ENCODE measurements at places on chromosomes 12 and 14.

- DNase-seq: no peak
Observed at GRCh38 chr12:107670999-107671643, 14.5 kb upstream of the PWP1 start.

DNA sequence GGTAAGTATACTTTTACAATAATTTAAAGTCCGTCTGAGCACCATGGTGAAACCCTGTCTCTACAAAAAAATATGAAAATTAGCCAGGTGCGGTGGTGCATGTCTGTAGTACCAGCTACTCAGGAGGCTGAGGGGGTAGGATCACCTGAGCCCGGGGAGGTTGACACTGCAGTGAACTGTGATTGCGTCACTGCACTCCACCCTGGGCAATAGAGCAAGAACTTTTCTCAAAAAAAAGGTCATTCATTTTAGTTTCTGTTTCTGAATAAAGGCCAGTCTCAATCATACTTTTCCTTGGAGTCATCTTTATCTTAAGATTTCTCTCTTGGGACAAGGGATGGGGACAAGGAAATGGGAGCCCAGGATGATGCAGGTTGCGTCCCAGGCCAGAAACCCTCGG, 12.9 kb downstream of the ANKRD13A start:
- no peak for DNase-seq

DNA sequence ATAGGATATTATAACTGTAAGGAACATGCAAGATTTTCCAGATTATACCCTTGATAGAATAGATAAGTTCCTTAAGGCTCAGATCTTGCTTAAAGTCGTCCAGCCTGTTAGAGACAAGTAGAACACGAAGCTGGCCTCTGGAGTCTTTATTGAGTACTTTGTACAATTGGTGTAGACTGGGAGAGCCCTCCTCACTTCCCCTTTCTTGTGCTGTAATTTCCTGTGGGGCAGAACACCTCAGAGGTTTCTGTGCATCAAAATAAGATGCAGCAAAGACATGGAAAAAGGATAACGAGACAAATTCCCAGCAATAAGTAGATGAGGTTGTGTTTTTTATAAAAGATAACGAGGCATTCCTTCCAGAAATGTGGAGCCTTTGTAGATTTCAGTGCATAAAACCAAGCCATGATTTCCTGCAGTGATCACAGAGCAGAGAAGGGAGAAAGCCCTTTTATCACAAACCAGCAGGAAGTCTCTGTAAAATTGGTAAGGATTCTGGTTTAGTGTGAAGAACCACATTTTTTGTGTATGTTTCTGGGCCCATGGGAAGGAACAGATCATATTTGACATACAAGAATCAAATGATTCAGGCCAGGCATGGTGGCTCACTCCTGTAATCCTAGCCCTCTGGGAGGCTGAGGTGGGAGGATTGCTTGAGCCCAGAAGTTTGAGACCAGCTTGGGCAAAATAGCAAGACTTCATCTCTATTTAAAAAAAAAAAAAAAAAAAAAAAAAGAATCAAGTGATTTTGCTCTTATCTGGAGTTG, 18.0 kb downstream of the GPRC5A start:
- no peak for DNase-seq

- peak; percentile 52 for DNase-seq
Observed at GRCh38 chr14:65961004-65961403, 525.2 kb upstream of the CCDC196 start.

GRCh38 chr12:5716201-5716600, 228.9 kb downstream of the ANO2 start:
- DNase-seq: no peak

DNA sequence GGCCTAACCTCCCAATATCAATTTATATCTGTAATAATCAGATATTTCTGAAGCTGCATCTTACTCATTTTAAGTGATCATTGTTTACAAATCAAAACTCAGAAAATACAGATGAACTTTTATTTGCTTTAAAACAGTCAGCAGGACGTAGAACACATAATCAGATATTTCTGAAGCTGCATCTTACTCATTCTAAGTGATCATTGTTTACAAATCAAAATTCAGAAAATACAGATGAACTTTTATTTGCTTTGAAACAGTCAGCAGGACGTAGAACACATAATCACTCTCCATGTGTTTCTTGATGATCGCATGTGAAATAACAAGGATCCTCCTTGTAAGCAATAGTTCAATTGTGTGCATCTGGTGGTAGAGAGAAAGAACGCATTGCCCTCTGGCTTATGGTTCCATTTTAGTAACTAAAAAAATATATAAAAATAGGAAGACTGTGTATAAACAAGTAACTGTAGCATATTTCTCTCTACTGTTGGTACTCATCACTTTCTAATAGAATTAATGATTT, 15.0 kb upstream of the TMTC2 start:
- DNase-seq: no peak

- DNase-seq: no peak
Observed at GRCh38 chr14:81256289-81256960, 35.7 kb upstream of the GTF2A1 start.

DNA sequence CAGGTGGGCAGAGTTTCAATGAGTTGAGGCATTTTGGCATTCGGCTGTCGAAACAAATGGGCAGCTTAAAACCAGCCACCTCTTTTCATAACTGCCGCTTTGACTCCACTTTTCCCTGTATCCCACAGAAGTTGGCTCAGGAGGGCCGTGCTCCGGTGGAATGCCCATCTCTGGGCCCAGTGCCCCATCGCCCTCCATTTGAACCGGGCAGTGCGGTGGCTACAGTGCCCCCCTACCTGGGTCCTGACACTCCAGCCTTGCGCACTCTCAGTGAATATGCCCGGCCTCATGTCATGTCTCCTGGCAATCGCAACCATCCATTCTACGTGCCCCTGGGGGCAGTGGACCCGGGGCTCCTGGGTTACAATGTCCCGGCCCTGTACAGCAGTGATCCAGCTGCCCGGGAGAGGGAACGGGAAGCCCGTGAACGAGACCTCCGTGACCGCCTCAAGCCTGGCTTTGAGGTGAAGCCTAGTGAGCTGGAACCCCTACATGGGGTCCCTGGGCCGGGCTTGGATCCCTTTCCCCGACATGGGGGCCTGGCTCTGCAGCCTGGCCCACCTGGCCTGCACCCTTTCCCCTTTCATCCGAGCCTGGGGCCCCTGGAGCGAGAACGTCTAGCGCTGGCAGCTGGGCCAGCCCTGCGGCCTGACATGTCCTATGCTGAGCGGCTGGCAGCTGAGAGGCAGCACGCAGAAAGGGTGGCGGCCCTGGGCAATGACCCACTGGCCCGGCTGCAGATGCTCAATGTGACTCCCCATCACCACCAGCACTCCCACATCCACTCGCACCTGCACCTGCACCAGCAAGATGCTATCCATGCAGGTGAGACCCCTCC, 5.0 kb upstream of the RNU7-1 start:
- DNase-seq: no peak

- DNase-seq: no peak
Observed at GRCh38 chr14:88348546-88348945, 25.5 kb upstream of the KCNK10 start.

DNA sequence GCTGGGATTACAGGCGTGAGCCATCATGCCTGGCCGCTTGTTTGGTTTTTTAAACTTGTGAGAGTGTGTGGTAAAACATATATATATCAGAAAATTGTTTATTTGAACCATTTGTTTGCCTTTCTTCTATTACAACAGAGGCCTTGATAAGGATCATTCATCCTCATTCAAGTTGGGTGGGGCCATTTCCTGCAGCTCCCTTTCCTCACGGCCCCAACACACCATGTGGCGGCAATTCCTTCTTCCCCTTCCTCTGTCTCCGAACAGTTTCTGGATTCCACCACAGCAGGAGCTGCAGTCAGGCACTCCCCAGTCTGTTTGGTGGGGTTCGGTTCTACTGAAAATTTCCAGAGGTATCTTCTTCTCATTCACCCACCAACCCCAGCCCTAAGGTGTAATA, 42.0 kb upstream of the RASSF3 start:
- no peak for DNase-seq

DNA sequence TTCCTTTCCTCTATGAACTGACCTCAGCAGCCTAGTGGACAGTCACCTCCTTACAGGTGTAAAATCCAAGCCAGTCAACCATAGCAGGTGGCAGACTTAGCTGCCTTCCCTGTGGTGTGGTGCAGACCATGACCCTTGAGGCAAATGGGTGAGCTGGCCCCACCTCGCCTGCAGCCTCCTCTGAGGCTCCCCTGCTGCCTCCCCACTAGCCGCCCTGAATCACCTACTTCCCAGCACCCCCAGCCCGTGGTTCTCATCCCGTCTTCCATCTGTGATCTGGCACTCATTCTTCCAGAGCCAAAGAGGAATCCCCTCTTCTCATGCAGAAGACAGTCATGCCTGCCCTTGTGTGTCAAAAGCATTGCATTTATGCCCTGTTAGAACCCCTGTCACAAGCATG, 34.4 kb upstream of the TSPAN9 start:
- DNase-seq: no peak

DNA sequence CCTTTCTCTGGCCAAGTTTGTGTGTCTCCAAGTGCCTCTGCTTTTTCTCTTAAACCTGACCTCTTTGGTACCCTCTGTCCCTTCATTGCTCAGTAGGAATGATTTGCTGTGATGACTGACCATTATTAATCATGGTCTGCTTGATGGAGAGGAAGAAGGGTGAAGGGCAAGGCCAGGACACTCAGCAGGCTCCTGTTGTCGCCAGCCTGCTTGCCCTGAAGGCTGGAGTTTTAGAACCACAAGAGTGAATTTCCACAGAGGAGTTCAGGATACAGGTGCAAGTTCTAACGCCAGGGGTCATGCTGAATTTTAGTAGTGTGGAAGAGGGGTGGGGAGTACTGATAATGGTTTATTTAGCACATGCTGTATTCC, 2.8 kb upstream of the ITGA5 start:
- DNase-seq: no peak

DNA sequence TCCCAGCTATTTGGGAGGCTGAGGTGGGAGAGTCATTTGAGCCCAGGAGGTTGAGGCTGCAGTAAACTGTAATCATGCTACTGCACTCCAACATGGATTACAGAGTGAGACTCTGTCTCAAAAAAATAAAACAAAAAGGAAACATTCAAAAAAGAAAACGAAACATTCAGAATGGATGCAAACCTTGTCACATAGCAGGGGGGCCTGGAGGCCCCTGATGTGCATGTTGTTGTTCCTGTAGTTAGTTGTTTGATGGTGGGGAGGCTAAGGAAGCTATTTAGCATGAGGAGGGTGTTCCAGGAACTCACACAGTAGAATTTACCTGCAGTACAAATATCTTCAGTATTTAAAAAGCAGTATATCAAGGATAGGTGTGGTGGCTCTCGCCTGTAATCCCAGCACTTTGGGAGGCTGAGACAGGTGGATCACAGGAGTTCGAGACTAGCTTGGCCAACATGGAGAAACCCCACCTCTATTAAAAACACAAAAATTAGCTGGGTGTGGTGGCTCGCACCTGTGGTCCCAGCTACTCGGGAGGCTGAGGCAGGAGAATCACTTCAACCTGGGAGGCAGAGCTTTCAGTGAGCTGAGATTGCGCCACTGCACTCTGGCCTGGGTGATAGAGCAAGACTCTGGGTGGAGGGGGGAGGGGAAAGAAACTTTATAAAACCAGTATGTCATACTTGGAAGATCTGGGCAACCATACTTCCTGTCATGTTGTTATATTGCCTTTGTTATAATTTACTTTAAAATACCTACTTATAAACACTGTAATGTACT, 17.6 kb upstream of the AEBP2 start:
- DNase-seq: no peak

- DNase-seq: no peak
Observed at GRCh38 chr14:75096959-75097358, 27.5 kb downstream of the ZC2HC1C start.
